Naive thymus-derived CD8-positive, alpha-beta T cell (primary cell): ENCODE measurements at places on chromosomes 7 and 10. TPM values are rescaled to one million over a fixed set of nuclear protein-coding genes. Genes with fewer than 3 reads are reported as not detected.

Gene CDNF
- polyA plus RNA-seq, result 2.2 TPM

Gene CCL24
- polyA plus RNA-seq, result not detected

Gene GHRHR
- not detected for polyA plus RNA-seq

Gene PCGF5
- 73.5 TPM for polyA plus RNA-seq

Gene TFAM
- polyA plus RNA-seq, result 52.7 TPM

Gene STEAP1
- polyA plus RNA-seq, result not detected

Gene GRM3
- polyA plus RNA-seq, result not detected

Gene FAM20C
- not detected for polyA plus RNA-seq

Gene TMEM196
- not detected for polyA plus RNA-seq

Gene LFNG
- 1.6 TPM for polyA plus RNA-seq

Gene TMEM270
- not detected for polyA plus RNA-seq

Gene LRMDA
- not detected for polyA plus RNA-seq

Gene GARS1
- 102 TPM for polyA plus RNA-seq

Gene PON3
- polyA plus RNA-seq, result not detected

Gene MOGAT3
- not detected for polyA plus RNA-seq

Gene MMP21
- polyA plus RNA-seq, result not detected

Gene AEBP1
- 10.4 TPM for polyA plus RNA-seq

Gene CPA1
- polyA plus RNA-seq, result not detected

Gene WDFY4
- not detected for polyA plus RNA-seq

Gene ICA1
- 0.71 TPM for polyA plus RNA-seq

Gene GIMAP4
- polyA plus RNA-seq, result 233 TPM

Gene RELN
- not detected for polyA plus RNA-seq

Gene GLI3
- polyA plus RNA-seq, result not detected

Gene SSC4D
- polyA plus RNA-seq, result 0.85 TPM

Gene NPFFR1
- not detected for polyA plus RNA-seq

Gene TSPAN12
- not detected for polyA plus RNA-seq

Gene SKIDA1
- polyA plus RNA-seq, result not detected

Gene ADAM12
- polyA plus RNA-seq, result not detected

Gene INPP5A
- polyA plus RNA-seq, result 0.51 TPM
